ENCODE measurements at places on chromosomes 1 and 21.

- DNase-seq, result peak; percentile 97
Measured at GRCh38 chr1:11802973-11803885, 2.5 kb downstream of the MTHFR start.

DNA sequence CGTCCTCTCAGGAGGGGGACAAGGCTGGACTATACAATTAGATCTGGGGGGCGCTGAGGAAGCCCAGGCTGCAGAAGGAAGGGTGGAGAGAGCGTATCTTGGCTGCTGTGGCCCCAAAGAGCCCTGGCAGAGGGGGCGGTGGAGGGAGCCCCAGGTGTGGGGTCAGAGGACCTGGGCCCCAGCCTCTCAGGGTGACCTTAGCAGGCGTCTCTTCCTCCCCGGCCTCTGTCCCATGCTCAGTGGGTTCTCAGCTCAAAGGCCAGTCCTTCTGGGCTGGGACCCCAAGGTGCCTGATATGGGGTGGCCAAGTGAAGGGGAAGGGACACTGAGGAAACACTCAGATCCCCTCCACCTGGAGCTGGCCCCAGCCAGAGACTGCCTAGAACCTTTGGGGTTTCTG, 1.8 kb downstream of the FAM131C start:
- no peak for DNase-seq

- DNase-seq, result peak; percentile 43
Measured at GRCh38 chr1:177964336-177964735, 5.5 kb downstream of the SEC16B start.

DNA sequence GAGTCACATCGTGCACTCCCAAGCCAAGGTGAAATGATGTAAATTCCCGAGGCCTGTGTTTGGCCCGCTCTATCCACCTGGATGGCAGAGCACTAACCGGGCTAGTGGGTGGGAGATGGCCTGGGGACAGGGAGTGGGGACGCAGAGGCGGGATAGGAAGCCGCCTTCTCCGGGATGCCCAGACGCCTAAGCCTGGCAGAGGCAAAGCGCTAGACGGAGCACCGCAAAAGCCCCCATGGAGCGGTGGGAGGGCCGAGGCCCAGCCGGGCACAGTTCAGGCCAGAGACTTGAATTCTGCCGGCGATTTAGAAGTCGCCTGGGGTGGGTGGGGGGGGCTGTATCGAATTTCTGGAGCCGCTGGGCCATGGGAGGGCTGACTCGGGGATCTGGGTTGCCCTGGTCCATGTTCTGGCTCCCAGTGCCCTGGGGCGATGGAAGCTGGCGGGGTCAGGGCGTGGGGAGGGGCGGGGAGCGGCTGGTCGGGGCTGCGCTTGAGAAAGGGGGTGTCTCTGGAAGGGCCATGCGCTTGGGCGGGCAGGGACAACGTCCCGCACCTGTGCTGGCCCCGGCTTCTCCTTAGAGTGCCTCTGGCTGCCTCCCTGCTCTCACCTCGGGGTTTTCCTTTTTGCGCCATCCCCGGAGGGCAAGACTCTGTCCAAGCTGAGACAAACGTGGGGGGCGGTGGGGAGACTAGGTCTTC, 28.0 kb downstream of the KIAA2013 start:
- DNase-seq, result no peak

- peak; percentile 25 for DNase-seq
Measured at GRCh38 chr1:13725714-13726175, 25.8 kb downstream of the PRDM2 start.

DNA sequence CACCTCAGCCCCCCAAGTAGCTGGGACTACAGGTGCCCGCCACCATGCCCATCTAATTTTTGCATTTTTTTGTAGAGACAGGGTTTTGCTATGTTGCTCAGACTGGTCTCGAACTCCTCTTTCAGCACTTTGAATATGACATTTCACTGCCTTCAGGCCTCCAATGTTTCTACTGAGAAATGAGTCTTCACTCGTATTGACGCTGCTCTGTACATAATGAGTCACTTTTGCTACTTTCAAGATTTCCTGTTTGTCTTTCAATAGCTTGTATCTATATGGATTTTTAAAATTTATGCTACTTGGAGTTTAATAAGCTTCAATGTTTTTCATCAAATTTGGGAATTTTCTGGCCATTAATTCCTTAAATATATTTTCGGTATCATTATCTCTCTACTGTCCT, 64.7 kb downstream of the GORAB start:
- DNase-seq, result no peak

DNA sequence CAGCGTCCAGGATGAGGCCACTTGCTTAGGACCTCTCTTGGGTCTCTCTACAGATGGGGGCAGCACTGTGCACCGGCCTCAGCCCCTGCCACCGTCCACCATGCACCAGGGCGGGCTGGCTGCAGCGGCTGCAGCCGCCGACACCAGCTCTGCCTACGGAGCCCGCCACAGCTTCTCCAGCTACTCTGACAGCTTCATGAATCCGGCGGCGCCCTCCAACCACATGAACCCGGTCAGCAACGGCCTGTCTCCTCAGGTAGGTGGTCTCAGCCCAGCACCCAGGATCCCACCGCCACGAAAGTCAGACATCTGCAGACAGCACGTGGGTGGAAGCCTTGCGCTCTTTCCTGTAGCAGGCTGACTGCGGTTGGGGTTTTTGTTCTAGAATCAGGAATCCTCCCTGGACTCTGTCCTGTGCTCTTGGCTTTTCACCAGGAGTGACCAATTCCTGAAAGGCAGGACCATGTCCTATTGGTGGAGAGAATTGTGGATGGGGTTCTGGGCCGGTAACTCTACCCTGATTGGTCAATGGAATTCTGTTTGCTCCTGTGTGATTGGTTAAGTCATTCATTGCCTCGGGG, 72.5 kb downstream of the PAX7 start:
- no peak for DNase-seq

DNA sequence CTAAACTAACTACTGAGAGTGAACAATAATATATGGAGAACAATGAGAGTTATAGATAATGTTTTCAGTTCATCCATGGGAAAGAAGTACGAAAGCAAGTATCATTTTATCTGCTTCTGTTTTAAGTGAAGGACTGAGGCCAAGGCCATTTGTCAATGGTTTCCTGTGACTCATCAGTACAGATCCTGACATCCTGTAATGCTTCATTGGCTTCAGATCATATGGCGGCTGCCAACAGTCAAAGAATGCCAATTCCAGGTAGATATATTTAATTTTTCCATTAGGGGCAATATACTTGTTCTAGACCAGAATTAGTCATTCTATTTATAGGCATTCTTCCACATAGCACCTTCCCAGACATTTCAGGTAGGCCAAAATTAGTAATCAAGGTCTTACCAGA, 97.3 kb downstream of the USH2A start:
- DNase-seq, result peak; percentile 3

GRCh38 chr1:92755541-92756461, 29.1 kb downstream of the EVI5 start:
- DNase-seq, result peak; percentile 72

DNA sequence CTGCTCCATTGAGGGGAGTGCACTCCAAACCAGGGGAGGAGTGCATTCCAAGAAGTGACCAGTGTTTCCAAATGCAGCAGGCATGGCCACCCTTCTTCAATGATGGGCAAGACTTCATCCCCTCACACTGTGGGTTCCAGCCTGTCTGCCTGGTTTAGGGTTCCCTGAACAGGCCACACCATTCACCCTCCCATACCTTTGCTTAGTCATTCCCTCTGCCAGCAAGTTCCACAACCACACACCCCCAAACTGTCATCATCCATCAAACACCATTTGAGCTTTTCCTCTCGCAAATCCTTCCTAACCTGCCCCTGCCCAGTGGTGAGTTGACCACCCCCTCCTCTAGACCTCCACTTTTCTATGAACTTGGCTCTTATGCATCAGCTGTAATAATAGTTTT, 116.0 kb downstream of the PLPP3 start:
- no peak for DNase-seq

DNA sequence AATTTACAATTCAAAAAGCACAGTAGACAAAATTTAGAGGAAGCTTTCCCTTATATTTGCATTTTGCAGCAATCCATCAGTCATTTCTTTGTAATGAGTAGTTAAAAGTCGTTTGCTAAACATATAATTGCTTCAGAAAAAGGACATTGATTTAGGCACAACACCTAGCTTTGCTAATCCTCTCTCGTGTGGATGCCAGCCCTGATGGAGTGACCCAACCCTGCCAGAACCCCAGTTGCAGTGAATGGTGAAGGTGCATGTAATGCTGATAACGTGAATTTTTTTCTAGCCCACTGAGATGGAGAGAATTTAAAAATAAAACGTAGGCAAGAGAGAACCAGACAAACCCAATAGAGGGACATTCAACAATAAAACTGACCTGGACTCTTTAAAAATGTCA, 263.4 kb downstream of the GRIK1 start:
- DNase-seq, result no peak

GRCh38 chr1:17585266-17585987, 45.9 kb downstream of the ARHGEF10L start:
- DNase-seq, result no peak

DNA sequence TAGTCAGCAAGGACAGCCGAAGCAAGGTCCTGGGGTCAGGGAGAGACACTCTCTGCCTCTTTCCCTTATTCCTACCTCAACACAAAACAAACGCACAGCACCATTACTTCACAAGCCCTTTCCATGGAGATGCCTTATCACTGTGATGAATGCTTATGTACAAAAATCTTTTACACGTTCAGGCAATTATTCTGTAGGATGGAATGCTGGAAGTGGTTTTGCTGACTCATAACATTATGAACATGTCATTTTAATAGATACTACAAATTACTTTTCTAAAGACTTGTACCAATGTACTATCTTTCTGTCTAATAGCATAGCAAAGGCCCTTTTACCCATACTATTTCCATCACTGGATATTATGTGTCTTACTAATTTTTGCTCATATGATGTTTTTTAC, 98.4 kb downstream of the TTLL7 start:
- peak; percentile 53 for DNase-seq

- peak; percentile 86 for DNase-seq
Measured at GRCh38 chr1:198267921-198268320, 111.1 kb downstream of the NEK7 start.

DNA sequence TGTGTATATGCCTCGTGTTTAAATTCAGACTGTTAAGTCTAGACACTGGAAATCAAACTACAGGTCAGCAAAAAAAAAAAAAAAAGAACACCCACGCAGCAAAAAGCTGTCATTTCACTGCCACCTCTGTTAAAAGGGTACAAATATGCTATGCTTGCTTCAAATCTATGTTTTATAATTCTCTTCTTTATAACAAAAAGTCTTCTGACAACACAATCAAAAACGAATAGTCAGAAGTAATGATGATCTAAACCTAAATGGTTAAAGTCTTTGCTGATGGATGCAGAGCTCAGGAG, 438.9 kb downstream of the SMYD3 start:
- no peak for DNase-seq

GRCh38 chr1:161935264-161935663, 88.4 kb downstream of the OLFML2B start:
- no peak for DNase-seq

GRCh38 chr1:239233626-239234025, 152.7 kb upstream of the CHRM3 start:
- no peak for DNase-seq

DNA sequence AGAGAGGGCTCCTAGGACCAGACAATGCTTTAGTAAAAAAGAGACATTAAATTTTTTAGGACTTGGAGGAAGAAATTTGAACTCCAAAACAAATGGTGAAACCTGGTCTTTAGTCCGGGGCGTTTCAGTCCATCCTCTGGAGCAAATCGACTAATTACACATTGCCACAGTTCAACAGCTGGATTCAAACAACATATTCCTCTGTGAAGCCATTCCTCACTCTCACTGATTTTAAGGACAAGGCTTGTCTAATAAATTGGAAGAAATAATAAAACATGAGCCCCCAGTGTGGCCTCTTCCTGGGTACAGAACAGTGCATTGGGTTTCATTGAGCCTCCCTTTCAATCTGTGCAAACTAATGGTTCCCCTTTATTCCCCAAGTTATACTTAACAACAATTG, 165.1 kb downstream of the UCK2 start:
- no peak for DNase-seq

GRCh38 chr1:92465256-92465647, 21.5 kb downstream of the GFI1 start:
- no peak for DNase-seq

- no peak for DNase-seq
Measured at GRCh38 chr21:34513129-34513675, 1.2 kb upstream of the KCNE1 start.

DNA sequence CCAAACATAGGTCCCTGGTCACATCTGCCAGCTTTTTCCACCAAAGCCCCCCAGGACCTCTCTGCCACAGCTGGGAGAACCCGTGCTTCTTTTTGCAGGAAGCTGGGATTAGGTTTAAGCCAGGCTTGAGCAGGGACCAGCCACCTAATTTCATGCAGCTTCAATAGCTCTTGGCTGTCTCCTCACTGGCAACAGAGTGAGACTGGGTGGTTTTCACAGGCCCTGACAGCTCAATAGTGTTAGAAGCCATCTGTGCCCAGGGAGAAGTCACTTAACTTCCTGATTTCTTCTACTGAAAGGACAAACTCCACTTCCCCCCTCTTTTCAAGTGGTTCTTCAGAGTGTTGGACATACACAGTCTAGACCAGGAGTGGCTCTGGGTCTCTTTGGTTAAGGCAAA, 20.4 kb upstream of the SRSF4 start:
- no peak for DNase-seq

GRCh38 chr1:18957136-18957521, 653 bp upstream of the IFFO2 start:
- no peak for DNase-seq

DNA sequence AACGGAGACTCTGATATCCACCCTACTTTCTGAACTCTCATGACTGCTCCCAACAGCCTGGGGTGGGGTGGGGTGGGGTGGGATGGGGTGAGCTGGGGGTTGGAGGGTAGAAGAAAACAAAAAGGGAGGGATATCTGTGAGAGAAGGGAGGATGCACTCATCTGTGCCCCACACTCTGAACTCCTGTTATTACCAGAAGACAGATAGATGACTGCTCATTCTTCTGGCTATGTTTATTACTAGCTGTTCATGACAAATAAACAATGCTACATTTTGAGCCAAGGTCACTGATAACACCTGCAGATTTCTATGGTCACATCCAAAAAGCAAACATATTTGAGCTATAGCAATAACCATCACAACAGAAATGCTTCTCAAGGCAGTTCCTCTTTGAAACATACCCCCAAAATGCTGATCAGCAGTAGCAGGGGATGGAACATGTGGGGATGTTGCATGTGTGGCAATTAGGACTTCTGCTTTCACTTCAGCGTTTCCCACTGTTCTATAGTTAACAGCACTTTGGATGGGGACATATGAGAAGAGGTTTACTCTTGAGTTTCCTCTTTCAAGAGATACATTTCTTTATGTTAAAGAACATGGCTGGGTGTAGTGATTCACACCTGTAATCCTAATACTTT, 43.3 kb downstream of the GPR3 start:
- no peak for DNase-seq

DNA sequence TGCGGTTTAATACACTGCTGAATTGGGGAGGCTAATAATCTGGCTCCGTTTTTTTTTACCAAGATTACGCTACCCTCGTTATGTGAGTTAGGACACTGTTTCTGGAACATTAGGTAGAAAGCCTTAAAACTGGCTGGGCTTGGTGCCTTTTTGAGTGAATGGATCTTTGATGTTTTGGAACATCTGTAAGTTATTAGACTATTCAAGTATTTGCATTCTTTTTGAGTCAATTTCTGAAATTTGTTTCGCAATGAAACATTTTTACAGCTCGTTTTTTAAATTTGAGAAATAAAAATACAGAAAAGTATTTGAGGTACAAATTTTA, 106.9 kb downstream of the LTN1 start:
- no peak for DNase-seq

Measured in IMR-90 (cell line).